Myocyte (in vitro differentiated cells): ENCODE measurements at places on chromosomes 4 and X. TPM values are rescaled to one million over a fixed set of nuclear protein-coding genes. Genes with fewer than 3 reads are reported as not detected.

DNA sequence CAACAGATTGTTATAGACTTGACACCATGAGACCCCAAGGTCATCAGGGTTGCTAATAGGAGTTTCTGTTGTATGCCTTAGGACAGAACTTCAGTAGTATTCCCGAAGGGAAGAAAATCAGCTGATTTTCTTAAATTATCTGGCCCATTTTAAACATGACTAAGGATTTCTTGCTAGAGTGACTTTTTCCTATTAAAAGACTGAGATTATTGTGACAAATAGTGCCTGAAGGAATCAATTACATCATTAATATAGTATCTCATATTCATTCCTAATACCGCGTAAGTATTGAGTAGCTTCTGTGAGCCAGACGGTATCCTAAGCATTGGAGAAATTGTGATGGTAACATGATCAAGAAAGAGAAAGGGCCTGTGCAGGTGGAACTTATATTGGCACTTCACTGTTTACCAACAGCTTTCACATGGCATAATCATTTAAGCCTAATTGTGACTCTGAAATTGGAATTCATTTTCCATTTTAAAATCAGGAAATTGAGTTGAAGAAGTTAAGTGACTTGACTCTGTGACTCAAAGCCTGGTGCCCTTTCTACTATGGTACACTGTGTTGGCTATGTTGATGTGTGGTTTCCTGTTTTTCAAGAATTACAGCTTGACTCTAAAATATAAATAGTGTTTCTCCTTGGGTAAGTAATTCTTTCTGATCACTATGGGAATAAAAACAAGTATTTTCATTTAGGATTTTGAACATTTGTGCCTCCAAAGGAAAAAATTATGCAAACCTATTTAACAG lies 4.1 kb downstream of the AFF1 start:
- DNase-seq = no peak

GRCh38 chrX:39874202-39874816 lies 223.4 kb downstream of the BCOR start:
- no peak for DNase-seq

DNA sequence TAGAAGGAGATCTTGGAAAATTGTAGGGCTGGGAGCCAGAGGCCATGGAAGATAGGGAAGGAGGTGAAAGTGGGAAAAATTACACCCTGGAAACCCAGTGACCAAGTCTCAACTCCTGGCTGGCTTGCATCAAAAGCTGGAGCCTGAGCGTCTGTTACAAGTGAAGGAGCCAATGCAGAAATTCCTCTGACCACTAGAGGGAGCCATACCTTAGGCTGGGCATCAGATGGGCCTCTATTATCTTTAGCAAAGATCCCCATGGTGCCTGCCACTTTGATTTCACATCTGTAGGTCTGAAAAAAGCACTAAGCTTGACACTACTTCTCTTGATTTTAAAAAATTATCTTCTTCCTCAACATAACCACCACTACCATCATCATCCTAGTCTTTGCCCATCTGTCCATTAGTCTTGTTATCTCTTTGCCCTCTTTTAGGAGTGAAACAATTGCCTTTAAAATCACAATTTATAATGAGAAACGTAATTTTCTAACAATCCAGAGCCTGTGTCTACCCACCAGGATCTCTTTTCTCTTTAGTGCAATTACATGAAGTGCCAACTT lies 62.9 kb downstream of the ANAPC4 start:
- peak; percentile 70 for DNase-seq

DNA sequence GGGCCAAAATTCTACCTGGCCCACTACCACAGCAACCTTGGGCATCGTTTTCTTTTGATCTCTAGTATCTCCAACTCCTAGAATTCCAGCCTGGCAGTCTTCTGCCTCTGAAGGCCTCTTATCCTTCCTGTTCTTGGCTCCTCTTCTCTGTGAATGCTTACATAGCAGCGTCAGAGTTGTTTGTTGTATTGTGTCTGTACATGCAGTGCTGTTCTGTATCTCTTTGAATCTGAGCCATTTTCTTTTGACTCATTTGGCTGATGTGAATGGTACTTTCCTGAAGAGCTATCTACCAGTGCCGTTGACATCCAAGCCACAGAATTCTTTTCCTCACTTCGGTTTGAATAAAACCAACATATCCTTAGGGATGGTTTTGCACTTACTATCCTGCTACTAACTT lies 79.2 kb downstream of the TMEM164 start:
- peak; percentile 10 for DNase-seq

DNA sequence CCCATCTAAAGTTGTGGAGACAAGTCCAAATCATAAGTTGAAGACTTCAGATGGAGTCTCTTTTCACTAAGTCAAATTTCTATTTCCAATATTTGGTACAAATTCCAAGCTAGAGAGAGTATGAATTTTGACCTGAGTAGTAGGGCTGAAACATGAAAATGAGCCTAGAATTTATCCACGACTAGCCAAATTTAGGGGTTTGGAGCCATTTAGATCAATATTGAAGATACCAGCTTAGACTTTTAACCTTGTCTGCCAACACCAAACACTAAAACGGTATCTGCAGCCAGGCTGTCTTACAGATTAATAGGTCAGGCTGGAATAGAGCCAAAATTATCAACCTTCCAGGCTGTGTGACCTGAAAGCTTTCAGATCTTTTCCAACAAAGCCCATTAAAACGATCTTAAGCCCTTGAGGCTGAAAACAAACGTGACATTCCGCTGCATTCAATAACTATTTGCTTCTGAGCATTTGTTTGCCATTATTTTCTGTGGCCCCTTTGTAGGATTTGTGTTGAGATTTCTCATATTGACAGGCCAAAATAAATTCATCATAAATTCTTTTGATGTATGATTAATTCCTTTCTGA lies 268.7 kb upstream of the DKK2 start:
- no peak for DNase-seq

DNA sequence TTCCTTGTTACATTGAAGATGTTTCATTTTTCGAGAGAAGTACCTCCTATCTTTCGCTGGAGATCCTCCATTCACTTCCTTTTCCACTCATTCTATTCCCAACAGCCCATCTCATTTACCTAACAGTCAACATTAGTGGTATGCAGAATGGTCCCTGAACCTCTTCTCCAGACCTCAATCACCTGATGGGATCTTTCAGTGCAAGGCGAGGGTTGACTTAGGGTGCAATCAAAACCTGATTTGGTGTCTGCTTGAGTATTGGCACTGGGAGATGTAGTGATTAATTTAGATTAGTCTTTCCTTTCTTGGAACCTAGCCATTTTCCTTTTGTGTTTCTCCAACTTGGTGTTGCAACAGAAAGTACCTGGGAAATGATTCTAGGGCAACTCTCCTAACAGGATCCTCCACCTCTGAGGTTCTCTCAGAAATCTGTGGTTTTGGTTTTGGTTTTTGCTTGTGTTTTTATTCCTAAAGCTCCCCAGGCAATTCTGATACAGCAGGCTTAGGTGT lies 18.4 kb downstream of the DDX3X start:
- no peak for DNase-seq

GRCh38 chr4:185651851-185652250 lies 116.5 kb upstream of the PDLIM3 start:
- DNase-seq = no peak

DNA sequence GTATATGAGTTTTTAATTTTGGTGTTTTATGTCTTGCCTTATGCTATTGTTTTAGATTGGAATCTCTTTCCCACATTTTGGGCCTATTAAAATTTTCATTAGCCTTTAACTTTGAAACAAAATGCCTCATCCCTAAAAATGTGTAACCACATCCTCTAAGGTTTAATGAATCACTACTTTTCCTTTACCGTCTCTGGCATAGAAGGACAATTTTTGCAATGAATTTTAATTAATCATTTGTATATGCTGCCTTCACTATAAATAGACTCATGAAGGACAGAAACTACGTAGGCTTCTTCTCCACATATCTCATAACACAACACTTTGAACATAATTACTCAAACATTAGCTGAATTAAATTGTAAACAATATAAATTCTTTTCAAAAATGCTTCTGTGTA lies 421.5 kb downstream of the NLGN4X start:
- no peak for DNase-seq

- no peak for DNase-seq
Measured at GRCh38 chr4:113564493-113564892, 197.0 kb downstream of the CAMK2D start.

The PAQR3 gene
- 12.6 and 12.7 TPM in 2 replicates for total RNA-seq

The RAB9B gene
- 2.1 and 2.9 TPM in 2 replicates for total RNA-seq

The GAGE12J gene
- not detected in 2 replicates for total RNA-seq

The FAM114A1 gene
- total RNA-seq = 151 and 250 TPM in 2 replicates

The SPANXN3 gene
- total RNA-seq = not detected in 2 replicates

The CT55 gene
- not detected in 2 replicates for total RNA-seq

The HELT gene
- total RNA-seq = not detected in 2 replicates
